ENCODE measurements at places on chromosomes 5 and 9. TPM values are rescaled to one million over a fixed set of nuclear protein-coding genes. Genes with fewer than 3 reads are reported as not detected.

GRCh38 chr5:138102454-138103318, 18.9 kb downstream of the WNT8A start:
- no peak for DNase-seq

DNA sequence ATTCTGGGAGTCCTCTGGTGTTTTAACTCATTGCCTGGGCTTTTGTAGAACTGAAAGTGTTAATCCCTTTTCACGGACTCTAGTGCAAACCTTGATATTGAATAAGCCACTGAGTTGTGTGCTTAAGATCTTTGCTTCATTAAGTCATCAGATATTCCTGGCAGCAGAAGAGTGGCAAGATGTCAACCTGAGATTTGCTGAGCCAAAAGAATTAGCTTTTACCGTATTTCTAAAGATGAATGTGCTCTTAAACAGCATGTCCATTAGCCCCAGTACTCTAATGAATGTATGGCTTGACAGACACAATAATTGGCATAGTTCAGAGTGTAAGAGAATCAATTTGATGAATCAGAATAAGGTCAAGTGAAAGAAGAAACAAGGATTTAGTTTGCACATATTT, 87.2 kb upstream of the CDH6 start:
- no peak for DNase-seq

GRCh38 chr5:133494232-133494922, 118.0 kb downstream of the FSTL4 start:
- DNase-seq, result no peak

TUSC1 gene
- 21.0 TPM for total RNA-seq

GRCh38 chr9:128494108-128494745, 10.3 kb upstream of the GLE1 start:
- peak; percentile 74 for DNase-seq

CER1 gene
- not detected for total RNA-seq

DNA sequence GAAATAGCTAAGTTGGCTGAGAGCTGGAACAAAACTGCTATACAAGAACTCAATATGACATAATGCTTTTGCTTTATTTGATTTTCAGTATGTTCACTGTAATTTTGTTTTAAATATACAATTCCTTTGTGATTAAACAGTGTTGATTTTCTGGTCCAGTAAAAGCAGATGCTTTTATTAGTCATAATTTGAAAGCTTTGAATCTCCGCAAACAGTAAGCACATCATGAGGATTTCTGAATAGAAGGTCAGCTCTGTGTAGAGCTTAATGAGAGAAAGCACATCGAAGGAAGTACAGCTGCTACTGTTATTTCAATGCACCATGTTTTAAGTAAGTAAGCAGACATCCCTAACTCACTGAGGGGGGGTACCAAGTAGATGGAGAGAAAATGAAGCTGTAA, 701.3 kb upstream of the ACO1 start:
- DNase-seq, result no peak

GRCh38 chr9:32306006-32306405, 78.4 kb upstream of the ACO1 start:
- no peak for DNase-seq

DNA sequence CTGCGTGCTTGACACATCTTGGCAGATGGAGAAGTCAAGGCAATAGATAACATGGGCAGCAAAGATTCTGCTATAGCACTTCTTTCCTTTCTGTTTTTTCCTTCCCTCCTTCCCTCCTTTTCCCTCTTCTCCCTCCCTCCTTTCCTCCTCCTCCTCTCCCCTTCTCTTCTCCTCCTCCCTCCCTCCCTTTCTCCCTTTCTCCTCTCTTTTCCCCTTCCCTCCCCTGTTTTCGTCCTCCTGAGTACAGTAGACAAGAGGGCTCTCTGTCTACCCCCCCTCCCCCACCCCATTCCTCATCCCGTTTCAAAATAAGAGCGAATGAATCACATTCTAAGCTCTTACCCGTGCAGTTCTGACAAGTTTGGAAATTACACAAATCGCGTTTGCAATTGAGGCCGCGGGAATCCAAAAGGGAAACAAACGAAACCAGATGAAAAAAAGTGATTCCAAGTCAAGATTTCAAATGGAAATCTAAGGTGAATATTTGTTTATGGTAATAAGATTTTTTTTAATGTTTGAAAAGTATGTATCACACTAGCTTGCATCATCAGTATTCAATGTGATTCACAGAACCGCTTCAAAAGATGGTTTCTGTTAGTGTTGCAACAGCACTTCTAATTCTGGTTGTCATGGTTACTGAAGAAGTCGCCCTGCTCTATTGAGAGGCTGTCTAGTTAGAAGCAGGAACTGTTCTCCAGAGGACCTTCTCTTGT, 1.3 kb downstream of the NIM1K start:
- no peak for DNase-seq

DNA sequence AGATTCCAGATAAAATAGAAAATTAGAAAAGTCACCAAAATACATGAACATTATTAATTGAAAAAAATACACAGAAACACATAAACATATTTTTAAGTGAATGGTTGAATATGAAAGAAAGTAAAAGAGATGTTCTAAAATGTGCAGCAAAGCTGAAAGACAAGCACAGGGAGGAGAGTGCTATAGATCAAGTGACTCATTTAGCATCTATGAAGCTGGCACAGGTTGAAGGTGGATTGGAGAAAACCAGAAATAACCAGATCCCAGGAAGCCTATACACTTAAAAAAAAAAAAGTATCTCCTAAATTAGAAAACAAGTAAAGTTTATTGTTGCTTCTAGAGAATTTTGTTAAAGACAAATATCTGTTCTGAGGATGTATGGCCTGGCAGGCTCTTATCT, 338.9 kb downstream of the CDH12 start:
- DNase-seq, result no peak

DNA sequence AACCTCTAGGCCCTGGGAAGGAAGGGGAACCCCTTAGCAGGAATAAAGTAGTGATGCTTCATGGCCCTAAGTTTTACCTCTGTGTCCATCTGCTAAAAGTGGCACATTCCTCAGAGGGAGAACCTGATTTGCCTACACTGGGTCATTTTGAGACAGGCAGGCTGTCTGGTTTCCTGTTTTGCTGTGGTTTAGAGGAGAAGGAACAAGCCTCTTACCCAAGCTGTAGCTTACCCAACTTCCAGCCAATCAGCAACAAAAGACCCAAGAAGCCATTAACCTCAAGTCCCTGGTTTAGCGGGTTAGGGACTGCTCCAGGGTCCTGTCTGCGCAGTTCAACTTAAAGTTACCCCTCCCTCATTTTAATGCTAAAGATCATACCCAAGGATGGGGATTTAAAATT, 411.0 kb downstream of the MAT2B start:
- no peak for DNase-seq

EFNA5 gene
- total RNA-seq, result 12.3 TPM

DNA sequence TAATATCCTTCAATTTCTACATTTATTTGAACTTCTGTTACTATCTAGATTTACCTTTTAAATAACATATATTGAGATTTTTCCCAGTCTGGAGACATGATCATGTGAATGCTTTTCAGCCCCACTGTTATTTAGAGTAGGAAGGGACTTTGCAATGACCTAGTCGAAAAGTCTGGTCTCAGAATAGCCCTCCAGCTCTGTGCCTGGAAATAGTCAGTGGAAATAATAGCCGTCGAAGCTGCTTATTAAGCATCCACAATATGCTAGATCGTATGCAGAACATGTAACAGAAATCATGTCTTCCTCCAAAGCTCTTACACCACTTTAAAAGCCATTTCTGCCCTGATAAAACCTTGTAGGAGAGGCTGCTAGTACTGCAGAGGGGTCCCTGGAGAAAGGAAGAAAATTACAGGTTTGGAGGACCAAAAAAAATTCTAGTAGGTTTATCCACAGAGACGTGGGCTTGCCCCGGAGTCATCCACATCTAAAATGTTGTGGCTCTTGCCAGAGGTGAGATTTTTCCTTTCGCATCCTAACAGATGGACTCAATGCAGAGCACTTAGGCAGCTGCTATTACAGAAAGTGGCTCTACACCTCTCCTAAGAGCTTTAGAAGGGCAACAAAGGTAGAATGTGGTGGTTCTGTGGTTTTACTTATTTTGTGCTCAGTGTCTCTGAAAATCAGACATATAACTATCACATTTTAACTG, 2.5 kb upstream of the FGF1 start:
- no peak for DNase-seq

GRCh38 chr5:105350486-105351140, 1788.0 kb upstream of the NUDT12 start:
- DNase-seq, result no peak

- DNase-seq, result no peak
These were observed 23.6 kb downstream of the TICAM2 start for GRCh38 chr5:115578657-115579056.

PCDHB5 gene
- 9.8 TPM for total RNA-seq

GRCh38 chr9:34997379-34997781, 7.8 kb downstream of the DNAJB5 start:
- DNase-seq, result no peak

DNA sequence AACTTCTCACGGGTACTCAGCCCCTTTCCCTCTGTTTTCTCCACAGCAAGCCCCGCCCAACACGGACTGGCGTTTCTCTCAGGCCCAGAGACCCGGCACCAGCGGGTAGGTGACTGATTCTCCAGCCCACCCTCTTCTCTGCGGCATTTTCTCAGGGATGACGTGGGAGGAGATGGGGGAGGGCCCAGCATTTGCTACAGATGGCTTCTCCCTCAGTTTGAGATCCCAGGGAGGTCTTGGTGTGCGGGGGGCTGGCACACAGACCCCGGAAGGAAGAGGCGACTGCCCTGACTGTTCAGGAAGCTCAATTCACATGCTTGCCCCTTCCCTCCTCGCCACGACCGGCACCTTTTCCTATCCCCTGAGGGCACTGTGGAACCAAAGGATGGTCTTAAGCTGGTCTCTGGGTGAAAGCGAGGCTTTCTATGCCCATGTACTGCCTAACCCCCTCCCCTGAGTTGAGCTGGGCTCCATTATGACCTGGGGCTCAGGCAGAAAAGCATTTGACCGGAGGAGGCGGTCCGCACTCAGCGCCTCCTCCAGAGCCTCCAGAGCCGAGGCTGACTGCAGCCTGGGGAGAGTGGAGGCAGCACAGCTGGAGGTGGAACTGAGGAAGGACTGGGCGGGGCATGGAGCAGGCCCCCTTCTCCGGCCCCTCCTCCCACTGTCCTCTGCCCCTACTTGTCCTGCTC, 6.0 kb downstream of the PCDHGC5 start:
- no peak for DNase-seq

PCDHB10 gene
- total RNA-seq, result 3.8 TPM

DNA sequence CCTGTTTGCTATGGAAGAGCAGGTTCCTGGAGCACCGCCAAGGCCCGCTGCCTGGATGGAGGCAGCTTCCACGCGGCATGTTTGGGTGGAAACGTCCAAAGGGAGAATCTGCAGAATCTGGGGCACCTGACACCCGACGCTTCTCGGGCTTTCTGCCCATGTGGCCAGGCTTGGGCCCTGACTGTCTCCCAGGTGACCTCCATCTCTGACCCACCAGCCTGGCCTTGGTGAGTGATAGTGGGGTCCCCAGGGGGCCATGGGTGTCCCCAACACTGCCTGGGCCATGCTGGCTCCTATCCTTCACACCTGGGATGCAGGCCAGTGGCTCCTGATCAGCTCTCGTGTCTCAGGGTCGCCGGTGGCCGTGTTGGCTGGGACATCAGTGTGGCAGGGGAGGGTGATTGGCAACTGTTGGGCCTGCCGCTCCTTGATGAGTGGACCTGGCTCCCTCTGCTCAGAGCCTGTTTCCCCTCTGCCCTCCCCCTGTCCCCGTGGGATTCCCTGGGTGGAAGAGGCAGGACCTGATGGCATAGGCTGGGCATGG, 34.0 kb downstream of the GLT6D1 start:
- no peak for DNase-seq

HEMGN gene
- total RNA-seq, result not detected

DNA sequence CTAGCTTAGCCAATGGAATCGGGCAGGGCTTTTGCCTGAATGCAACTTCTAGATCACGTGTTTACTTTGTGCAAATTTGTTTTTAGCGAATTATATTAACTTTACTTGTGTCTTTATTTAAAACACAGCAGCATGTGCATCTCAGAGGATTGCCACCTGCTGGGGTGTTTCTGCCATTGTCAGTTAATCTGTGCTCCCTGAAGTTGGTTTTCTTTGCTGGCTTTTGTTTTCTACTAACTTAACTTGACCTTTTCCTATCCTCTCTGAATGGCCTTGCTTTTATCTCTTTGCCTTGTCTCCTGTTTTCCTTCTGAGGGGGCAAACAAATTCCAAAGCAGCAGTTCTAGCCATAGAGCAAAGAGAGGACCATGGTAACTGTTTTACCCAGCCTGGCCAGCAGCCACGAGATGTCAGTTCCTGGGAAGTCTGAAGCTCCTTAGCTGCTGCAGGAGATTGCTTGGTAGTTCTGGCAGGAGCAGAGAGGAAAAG, 67.6 kb downstream of the ARHGEF28 start:
- DNase-seq, result no peak

- DNase-seq, result no peak
These were observed 30.3 kb upstream of the PUM3 start for GRCh38 chr9:2874001-2874750.

- DNase-seq, result no peak
These were observed 13.6 kb upstream of the CNTLN start for GRCh38 chr9:17121264-17121663.

- no peak for DNase-seq
These were observed 162.1 kb upstream of the TSLP start for GRCh38 chr5:110909415-110909814.

- no peak for DNase-seq
These were observed 39.2 kb upstream of the RAB3C start for GRCh38 chr5:58543723-58544122.

DNA sequence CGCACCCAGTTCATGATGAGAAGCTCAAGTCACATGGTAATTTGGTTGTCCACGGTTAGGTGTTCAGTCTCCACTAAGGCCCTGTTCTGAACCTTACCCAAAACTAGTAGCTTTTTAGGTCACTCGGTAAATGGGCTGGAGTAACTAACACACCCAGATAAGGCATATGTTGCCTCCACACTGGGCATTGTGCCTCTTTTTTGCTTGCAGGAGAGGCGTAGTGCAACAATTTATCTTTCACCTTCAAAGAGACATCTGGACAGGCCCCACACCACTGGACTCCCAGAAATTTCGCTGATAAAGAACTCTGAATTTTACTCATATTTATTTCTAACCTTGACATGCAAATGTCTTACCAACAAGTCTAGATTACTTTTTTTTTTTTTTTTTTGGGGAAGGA, 16.8 kb upstream of the PTGES start:
- DNase-seq, result no peak

GRCh38 chr9:118882684-118883083, 486.6 kb downstream of the BRINP1 start:
- no peak for DNase-seq

PFN3 gene
- total RNA-seq, result not detected

DNA sequence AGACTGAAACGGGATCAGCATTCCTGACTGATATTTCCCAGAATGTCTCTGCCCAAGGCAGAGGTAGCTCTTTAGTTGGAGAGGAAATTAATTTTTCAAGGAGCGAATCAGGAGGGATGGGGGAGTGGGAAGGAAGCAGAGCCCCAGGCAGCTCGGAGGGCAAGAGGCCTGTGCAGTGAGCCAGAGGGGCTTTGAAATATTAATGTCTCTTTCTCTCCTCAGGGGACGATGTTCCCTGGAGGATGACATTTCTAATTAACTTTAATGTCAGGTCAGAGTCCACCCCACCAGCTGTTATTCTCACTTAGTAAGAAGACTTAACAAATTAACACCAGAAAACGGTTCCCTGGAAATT, 45.6 kb downstream of the SLC6A7 start:
- no peak for DNase-seq
